ENCODE measurements at places on chromosomes 3 and 15.
A peak's percentile ranks its signal among the peaks of the same experiment; 100 is the strongest.

GRCh38 chr3:11699083-11699427, 55.3 kb upstream of the VGLL4 start:
- DNase-seq = no peak

GRCh38 chr15:25990220-25990619, 127.1 kb upstream of the ATP10A start:
- DNase-seq = no peak

GRCh38 chr3:106814231-106814630, 563.0 kb upstream of the CCDC54 start:
- no peak for DNase-seq

DNA sequence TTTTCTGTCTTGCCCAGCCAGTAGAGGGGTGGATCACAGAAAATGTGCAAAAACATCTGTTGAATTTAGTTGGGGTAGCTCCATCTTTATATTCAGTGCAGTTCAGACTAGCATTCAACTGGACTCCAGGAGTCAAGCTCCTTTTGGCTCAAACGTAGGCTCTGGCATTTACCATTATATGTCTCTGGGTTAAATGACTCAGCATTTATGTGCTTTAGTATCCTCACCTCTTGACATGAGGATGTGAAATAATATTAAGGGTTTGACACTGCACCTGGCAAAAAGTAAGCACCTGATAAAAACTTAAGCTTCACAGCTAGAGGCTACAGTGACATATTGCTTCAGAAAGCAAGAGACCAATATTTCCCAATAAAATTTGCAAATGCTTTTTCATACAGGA, 14.8 kb downstream of the PRC1 start:
- no peak for DNase-seq

- no peak for DNase-seq
Observed at GRCh38 chr15:93235269-93235668, 146.3 kb upstream of the RGMA start.

DNA sequence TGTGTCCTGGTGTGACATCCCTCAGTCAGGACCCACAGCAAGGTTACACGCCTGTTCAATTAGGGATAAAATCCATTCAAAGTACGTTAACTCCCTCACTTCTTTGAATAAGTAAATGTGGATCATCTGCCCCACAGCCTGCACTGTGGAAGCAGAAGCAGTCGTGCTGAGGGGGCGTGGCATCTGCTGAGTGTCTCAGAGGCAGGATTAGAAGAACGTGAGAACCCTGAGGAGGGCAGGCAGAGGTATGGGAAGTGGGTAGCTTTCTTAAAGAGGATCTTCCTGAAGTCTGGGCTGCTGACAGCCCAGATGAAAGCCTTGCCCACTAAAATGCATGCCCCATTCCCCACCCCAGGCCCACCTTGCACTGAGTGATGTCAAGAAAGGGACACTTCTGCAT, 28.5 kb downstream of the CRABP1 start:
- no peak for DNase-seq

- DNase-seq = no peak
Observed at GRCh38 chr3:192597506-192597905, 129.8 kb downstream of the FGF12 start.

DNA sequence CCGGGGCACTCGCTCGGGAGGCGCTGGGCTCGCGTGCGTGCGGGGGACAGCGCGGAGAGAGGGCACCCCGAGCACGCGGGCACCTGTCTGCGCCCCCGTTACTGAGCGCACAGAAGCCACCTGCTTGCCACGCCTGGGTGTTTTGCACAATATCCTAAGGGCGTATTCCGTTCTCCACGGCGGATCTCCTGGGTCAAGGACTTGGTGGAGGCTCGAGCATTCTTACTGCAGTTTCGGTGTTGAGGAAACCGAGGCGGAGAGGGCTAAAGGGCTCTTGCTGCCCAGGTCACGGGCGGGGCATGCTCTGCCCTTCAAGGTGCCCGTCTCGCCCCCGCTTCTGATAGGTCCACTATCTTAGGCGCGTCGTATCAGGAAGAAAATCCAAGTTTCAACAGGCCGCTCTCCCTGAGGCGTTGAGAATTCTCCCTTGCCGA, 526 bp downstream of the GPD1L start:
- peak; percentile 13 for DNase-seq

- DNase-seq = no peak
Observed at GRCh38 chr15:101028321-101028720, 109.2 kb downstream of the LRRK1 start.

DNA sequence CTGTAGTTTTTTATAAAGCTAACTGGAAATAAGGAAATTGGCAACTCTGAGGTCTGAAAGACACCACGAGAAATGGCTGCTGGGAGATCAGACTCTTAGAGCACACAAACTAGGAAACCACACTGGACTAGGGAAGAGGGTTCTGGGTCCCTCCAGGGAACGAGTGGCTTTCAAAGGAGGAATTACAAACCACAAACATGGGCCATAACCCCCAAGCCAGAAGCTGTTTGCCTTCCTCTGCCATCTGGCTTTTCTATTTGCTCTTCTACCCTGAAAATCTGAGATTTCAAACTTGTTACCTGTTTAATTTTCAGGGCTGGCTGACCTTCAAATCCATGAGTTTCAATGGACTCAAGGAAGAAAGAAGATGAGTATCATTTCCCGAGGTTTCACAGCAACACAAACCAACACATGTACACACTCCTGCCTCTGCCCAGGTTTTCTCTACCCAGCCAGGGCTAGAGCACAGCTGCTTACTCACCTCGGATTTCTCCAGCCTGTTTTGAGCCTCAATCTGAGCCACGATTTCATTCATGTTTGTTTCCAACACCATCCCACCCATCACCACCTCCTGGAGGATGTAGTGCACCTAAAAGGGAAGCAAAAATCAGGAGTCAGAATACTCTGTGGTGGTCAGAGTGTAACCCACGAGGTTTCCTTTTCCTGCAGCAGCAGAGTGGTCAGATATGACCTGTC, 22.6 kb upstream of the ANPEP start:
- no peak for DNase-seq

DNA sequence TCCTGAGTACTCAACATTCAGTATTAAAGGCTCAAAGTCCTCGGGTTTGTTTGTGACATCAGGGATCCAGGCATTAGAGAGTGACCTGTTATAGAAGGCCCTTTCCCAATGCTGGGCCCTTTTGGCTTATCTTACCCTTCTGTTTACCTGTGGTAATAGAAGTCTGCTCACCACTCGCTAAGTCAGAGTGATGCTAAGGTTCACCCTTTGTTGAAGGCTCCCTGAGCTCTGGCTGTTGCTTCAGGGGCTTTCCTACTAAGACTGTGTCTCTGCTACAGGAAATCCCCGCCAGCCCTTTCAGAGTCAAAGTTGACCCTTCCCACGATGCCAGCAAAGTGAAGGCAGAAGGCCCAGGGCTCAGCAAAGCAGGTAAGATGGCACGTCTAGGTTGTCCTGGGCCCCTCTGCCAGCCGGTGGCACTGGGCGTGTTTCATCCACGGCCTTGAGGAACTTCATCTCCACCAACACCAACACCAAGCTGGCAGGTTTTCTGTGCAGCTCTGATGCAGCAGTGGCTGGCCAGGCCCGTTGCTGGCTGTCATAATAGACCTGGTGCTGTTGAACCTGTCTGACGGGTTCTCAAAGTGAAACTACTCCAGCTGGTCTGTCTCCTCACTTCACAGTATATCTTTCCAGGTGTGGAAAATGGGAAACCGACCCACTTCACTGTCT, 99.1 kb downstream of the DNASE1L3 start:
- peak; percentile 72 for DNase-seq

All from GM20000 (cell line).